ENCODE measurements at places on chromosomes 7 and 10.

DNA sequence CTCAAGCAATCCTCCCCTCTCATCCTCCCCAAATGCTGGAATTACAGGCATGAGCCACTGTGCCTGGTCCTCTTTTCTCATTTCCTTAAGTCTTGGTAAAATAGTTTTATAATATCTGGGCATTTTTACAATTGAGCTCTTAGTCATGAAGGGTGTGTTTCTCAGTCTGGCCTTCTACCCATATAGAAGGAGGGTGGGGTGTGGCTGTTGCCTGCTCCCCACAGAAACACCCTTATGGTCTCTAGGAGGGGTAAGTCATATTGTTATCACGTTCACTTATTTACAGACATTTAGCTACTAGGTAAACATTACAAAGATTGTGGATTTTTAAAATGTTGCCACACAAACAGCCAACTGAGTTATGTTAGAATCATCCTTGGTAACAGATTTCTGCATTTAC is 6.7 kb upstream of the OTUD1 start:
- no peak for DNase-seq

DNA sequence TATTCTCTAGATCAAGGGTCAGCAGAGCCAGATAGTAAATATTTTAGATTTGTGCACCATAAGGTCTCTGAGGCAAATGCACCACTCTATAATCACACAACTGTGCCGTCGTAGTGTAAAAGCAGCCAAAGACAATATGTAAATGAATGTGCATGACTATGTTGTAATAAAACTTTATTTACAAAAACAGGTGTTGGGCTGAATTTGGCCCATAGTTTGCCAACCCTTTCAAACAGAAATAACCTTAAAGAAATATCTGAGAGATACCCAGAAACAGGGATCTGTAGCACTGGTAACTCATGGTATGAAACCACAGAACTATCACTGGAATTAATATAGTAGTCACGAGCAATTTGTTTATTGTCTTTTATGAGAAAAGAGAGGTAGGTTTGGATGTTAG is 86.0 kb downstream of the ARID5B start:
- no peak for DNase-seq

DNA sequence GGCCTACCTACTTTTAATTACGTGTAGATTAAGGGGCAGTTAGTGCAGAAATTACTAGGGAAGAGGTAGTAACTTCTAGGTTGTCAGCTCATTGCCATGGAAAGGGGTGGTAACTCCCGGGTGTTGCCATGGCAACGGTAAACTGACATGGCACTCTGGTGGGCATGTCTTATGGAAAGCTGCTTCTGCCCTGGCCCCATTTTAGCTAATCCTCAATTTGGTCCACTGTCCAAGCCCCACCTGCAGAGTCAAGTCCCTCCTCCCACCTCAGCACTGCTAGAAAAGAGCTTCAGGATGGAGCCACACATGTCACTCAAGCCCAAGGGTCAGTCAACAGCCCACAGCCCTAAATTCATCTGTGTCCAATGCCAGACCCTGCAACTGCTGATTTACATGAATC is 7.5 kb upstream of the ZKSCAN1 start:
- no peak for DNase-seq

DNA sequence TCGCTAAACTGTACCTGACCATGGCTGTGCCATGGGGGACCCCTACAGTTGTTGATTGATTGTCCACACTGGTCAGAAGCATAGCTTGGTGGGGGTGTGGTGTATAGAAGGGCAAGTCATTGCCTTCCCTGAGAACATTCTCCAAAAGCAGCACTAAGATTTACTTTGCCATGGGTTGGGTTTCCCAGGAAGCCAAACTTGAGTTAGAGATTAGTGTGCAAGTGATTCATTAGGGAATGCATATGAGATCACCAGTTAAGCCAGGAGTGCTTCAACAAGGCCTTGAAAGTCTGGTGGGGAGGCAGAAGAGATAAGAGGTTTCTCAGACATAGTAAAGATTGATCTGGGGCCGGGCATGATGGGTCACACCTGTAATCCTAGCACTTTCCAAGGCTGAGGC is 21.4 kb upstream of the TPST1 start:
- DNase-seq = no peak

- DNase-seq = no peak
Observed at GRCh38 chr10:31000867-31001266, 30.8 kb downstream of the ZNF438 start.

DNA sequence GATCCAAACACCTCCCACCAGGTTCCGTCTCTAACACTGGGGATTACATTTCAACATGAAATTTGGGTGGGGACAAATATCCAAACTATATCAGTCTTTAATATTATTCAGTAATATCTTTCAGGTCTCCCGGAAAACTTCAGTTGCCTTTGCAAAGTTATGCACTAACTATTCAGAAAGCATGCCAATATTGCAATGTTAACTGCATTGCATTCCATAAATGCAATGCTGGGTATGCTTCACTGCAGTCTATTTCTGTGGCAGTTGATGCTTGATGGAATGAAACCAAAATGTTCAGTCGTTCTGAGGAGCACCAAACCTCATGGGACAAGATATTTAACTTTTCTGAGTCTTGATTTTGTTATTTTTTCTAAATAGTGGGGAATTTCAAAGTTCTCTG is 147.5 kb downstream of the SLC16A9 start:
- DNase-seq = no peak

- DNase-seq = no peak
Observed at GRCh38 chr7:36006636-36007229, 146.3 kb upstream of the EEPD1 start.

- no peak for DNase-seq
Observed at GRCh38 chr7:44156453-44157010, 15.4 kb upstream of the MYL7 start.

DNA sequence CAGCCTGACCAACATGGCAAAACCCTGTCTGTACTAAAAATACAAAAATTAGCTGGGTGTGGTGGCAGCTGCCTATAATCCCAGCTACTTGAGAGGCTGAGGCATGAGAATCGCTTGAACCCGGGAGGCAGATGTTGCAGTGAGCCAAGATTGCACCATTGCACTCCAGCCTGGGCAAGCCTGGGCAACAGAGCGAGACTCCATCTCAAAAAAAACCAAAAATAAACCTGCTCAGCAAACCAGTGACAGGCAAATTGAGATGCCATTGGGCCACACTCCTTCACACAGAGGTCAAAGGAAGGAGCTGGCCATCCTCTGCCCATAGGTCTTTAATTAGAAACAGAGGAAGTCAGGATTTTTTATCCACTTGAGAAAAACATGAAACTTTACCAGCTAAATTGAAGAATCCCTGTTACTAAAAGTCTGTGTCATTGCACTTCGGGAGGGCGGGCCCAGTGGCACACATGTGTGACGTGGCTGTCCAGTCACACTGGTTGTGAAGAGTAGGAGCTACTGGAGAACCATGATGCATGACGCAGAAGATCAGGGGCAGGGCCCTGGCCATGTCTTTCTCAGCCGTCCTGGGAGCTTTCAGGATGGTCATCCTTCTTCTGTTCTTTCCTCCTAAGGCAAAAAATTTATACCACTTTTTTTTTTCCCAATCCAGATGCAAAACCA is 118.3 kb upstream of the ZNF438 start:
- DNase-seq = no peak

- no peak for DNase-seq
Observed at GRCh38 chr10:99965700-99966099, 44.0 kb downstream of the DNMBP start.

GRCh38 chr10:86372119-86372783 is 5.7 kb upstream of the GRID1 start:
- no peak for DNase-seq

DNA sequence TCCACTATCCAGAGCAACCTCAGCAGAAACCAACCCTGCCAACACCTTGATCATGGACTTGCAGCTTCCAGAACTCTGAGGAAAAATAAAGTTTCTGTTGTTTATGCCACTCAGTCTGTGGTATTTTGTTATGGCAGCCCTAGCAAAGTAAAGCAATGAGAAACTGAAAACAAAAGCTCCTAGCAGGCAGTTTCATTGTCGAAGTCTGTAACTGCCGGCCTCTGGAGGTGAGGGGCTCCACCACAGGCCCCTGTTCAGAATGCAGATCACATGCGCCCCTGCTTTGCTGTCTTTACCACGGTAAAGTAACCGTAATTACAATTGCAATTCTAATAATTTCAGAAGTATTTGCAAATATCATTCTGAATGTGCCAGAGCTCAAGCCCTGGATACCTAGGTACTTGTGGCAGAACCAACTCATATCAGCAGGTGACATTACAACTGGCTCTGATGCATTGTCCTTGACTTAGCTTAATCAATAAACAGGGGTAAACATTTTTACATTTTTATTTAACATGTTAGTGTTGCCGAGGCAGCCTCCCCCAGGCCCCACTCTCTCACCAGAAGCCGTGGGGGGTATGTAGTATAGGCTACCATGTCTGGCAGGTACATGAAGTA is 193.2 kb downstream of the ELMO1 start:
- DNase-seq = no peak

DNA sequence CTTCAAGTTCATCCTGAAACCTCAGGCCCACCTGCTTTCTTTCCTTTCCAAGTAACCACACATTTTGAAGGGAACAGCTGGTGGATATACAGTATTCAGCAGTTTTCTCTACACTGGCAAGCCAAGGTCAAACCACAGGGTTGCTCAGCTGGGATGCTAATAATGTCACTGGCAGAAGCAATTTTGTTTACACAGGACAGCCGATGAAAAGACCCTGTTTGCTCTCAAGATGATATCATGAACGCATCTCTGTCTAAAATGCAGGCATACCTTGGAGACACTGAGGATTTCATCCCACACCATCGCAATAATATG is 186.2 kb downstream of the USP6NL start:
- no peak for DNase-seq

DNA sequence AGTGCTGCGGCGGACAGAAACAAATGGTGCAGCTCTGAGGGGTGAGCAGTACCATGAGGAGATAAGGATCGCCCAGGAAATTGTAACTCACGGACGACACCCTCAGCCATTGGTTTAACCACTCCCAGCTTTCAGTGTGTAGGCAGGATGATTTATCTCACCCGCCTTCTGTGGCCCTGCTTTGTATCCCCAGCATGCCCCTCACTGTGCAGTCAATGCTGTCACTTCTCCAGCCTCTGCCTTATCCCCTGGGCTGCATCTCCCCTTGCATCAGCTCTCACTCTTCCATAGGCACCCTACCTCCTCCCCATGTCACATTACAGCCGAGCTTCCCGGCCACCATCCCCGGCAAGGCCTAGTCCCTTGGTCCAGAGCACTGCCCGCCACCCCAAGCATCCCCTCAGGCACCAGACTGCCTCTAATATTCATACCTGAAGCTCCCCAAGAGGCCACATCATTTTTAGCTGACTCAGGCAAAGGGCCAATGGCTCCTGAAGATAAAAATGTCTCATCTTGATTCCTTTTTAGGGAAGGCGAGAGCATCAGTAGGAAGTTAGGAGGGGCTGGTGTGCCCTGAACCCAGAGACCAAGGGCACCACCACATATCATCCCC is 77.1 kb downstream of the CARD11 start:
- no peak for DNase-seq

DNA sequence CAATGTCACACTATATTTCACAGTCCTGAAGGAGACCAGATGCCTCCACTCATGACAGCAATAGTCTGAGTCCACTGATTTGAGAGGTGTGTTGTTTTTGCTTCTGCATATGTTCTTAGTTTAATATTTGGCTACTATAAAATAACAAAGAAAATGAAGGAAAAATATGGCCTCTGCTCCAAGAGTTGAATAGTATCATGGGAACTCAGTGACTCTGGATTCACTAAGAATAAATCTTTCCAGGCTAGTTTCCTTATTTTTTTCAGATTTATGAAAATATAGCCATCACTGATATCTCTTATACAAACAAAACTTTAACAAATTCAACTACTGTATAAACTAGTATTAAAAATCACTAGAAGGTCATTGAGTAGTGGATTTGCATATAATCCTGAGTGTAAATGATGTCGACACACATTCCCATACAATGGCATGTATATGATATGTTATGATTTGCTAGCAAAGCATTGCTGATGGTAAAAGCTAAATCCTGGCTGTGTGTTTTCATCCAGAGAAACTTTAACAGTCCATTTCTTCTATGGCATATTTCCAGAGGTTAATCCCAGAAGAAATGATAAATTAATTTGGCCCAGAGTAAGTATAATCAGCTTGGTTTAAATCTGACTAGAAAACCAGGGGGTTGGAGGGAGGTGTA is 66.0 kb upstream of the VIPR2 start:
- no peak for DNase-seq

GRCh38 chr10:47151920-47152319 is 148.1 kb upstream of the GDF10 start:
- DNase-seq = no peak

DNA sequence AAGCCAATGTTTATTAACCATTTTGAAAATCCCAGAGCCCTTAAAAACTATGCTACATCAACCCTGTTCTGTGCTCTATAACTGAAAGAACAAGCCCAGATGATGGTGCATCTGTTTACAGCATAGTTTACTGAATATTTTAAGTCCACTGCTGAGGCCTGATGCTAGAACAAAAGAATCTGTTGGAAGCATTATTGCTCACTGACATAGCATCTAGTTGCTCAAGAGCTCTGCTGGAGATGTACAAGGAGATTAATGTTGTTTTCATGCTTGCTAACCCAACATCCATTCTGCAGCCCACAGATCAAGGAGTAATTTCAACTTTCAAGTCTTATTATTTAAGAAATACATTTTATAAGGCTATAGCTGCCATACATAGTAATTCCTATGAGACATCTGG is 181.3 kb upstream of the FEZF1 start:
- DNase-seq = no peak

DNA sequence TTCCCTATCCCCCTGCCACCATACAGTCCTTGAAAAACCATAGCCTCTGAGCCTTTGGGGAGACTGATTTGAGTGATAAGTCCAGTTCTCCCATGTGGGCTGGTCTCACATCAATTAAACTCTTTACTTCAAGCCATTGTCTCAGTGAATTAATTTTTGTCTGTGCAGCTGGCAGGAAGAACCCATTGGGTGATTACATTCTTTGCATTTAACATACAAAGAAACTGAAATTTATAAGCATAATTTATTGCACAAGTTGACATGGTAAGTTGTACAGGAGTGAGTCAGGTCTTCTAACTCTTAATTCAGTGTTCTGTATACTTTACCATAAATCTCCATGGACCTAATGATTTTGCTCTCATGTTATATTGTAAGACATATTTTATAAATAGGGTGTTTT is 1613.0 kb upstream of the LRRTM3 start:
- DNase-seq = no peak

GRCh38 chr10:123795846-123796590 is 95.6 kb downstream of the CPXM2 start:
- DNase-seq = no peak

DNA sequence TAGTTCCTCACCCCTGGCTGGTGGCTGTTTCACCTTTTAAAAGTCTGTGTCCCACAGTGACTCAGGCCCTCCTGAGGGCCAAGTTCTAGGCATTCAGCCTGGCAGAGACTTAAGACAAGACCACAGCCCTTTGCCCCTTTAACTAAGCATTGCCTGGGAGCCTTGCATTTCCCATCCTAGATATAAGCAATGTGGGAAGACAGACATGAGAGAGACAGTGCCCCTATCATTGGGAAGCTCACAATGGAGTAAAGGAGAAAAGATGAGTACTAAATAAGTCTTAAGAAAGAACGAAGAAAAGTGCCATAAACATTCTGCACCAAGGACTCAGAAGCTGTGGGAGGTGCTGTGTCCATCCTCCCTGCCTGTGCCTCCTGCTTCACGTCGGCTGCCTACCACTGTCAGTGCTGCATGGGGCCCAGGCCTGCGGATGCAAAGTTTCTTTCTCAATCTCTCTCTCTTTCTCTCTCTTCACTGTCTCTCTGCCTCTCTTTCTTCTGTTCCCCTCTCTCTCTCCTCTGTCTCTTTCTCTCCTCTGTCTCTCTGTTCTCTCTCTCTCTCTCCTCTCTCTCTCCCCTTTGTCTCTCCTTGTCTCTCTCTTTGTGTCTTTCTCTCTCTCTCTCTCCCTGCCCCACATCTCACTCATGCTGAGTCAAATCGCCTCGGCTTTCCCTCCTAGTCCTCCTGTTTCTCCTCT is 21.5 kb downstream of the GPRIN2 start:
- DNase-seq = no peak

Data from stimulated activated CD4-positive, alpha-beta T cell treated with anti-CD3 and anti-CD28 coated beads, Interleukin-12 subunit alpha, Interleukin-12 subunit beta, amount 100 ng/mL, for 4 hours (primary cell).